CD4-positive, alpha-beta T cell treated with Interleukin-4 for 1 hour (primary cell): ENCODE measurements at places on chromosomes 6 and 20.
A peak's percentile ranks its signal among the peaks of the same experiment; 100 is the strongest.

- DNase-seq = no peak
Observed at GRCh38 chr20:54474866-54475265, 527 bp upstream of the DOK5 start.

- DNase-seq = no peak
Observed at GRCh38 chr6:106051226-106051625, 34.9 kb upstream of the PRDM1 start.

- no peak for DNase-seq
Observed at GRCh38 chr20:23027721-23028120, 7.4 kb upstream of the SSTR4 start.

DNA sequence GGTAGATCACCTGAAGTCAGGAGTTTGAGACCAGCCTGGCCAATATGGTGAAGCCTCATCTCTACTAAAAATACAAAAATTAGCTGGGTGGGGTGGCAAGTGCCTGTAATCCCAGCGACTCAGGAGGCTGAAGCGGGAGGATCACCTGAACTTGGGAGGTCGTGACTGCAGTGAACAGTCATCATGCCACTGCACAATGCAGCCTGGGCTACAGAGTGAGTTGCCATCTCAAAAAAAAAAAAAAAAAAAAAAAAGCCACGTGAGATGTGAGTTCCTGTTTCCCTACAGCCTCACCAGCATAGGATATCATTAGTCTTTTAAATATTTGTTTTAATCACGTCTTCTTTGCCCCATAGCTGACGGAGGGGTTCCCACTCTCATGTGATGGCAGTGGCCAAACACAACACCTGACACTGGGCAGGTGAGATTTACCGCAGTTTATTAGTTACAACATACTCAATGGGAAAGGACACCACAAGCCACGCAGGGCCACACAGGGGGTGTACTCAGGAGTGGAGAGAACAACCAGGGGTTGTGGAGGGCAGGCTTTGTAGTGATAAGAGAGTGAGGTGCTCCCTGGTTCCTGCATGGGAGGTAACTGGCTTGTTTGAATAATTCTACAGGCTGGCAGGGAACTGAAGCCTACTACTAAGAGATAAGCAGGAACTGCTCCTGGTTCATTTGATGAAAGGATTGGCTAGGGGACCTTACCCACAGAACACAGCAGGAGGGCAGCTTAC lies 4.6 kb upstream of the LZTS3 start:
- DNase-seq = no peak

DNA sequence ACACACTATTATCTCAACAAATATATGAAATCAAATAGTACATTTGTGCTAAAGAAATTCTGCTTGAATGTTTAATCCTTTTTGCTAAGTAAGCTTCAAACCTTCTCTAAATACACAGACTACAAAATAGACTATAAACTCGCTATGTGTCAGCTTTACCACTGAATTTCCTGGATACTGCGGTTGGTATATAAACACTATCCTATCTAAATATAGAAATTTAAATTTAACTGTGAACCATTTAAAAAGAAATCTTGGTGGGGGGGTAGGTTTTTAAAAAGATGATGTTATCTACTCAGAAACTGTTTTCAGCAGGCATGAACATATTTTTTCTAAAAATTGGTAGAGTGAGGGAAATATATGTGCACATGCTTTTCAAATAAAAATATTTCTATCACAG lies 306.5 kb upstream of the RUNX2 start:
- DNase-seq = peak; percentile 70

DNA sequence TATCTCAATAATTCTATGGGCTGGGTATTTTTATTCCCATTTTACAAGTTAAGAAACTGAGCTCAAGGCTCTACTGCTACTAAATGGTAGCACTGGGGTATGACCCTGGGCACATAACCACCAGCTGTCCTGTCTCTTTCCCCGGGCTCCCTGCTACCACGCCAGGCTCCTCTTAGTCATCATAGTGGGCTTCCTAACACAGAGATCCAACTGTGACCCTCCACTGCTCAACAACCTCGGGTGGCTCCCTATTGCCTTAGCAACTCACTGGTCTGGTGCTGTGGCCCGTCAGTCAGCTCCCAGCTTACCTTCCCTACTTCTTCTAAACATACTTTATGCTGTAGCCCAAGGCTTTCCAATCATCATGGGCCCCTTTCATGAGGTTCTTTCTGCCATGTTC lies 4.5 kb downstream of the KIAA1755 start:
- no peak for DNase-seq

- DNase-seq = no peak
Observed at GRCh38 chr6:25389471-25389870, 110.3 kb downstream of the CARMIL1 start.

- no peak for DNase-seq
Observed at GRCh38 chr20:19887556-19888268, 129.4 kb upstream of the NAA20 start.

- DNase-seq = peak; percentile 82
Observed at GRCh38 chr20:653110-653589, at the start of gene SRXN1. Gene SRXN1, minus strand, starts transcription at chr20:653200. Its CDS starts 15 bp downstream, at chr20:653185.

DNA sequence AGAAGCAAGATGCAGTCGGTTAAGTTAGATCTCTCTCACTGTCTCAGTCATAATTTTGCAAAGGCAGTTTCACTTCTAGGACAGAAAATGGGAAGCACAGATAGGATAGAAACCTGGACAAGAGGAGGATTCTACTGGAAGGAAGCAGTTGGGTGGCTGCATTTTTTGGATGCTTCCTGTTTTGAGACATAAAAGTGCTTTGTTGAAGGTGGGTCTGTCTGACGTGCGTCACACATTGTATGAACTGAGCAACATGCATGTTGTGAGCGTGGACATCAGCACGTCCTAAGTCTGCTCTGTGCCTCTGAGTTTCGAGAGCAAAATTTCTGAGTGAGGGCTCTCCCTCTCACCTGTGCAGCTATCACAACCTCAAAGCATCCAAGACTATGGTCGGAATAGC lies 68.7 kb upstream of the SNX9 start:
- no peak for DNase-seq

- DNase-seq = peak; percentile 66
Observed at GRCh38 chr6:166957087-166957804, 896 bp upstream of the RNASET2 start.

DNA sequence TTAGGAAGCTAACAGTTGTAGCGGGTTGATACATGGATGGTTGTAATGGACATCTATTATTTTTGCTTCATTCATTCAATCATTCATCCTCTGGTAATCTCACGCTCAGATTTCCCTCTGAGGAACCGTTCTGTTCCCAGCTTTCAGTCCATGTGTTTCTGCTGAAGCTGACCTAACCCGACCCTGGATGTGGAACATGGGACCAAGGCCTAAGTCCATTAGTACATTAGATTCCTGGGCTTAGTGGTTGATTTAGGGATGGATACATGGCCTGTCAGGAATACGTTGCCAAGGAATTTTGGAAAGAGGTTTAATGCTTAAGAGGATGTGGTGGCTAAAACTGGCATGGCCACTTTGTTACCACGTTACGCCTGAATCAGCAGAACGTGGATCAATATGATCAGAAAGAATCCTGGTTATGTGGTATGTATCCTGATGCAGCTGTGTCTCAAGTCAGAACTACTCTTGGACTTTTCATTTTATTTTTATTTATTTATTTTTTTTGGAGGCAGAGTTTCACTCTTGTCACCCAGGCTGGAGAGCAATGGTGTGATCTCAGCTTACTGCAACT lies 4.1 kb upstream of the DHX35 start:
- DNase-seq = no peak

DNA sequence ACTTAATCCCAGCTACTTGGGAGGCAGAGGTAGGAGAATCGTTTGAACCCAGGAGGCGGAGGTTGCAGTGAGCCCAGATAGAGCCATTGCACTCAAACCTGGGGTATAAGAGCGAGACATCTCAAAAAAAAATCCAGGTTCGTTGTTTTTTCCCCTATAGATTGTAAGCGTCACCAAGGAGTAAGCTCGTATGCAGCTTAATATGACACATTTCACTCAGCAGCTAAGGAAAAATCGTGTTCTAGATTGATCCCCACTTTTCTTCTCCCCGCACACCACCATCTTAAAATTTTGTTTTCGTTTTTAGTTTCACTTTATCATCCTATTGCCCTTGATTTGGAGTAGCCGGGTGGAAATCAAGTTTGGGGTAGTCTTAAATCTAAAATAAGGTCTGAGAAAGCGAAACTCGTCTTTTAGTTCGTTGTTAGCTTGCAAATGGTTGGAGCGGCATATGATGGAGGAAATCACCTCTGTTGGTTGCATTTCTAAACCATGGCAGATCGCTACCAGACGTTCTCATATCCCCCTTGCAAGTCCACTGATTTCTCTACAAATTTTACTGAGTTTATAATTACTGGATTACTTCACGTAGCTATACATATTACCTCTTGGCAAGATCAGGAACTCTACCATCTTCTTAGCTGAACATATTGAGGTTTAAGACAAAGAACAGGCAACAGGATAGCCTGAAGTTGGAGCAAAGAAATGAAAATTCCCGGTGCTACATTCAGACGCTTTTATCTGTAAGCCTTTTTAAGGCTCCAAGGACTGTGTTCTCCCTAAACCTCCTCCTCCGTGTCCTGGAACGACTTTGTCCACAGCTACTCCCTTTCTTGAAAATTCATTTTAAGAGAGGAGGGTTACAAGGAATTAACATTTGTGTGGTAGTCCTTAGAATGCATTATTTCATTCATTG lies 91.1 kb upstream of the BTN3A2 start:
- peak; percentile 33 for DNase-seq

GRCh38 chr6:110523451-110524021 lies 47.1 kb upstream of the SLC22A16 start:
- no peak for DNase-seq

DNA sequence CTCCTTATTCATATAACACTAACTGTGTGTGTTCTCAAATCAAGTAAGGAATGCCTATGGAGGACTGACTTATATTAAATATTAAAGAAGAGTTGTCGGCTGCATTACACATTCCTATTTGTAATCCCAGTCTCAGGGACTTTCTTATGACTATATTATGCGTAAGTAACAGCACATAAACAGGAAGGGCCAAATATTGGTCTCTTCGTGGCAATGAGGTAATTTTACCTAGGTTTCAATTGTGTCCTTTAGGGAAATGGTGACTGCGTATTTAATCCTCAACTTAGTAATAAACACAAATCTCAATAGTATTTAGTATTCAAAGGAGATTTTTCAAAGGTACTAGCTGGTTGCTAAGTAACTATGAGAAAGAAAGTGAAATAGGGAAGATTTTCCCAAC lies 22.8 kb upstream of the EPM2A start:
- DNase-seq = no peak

- DNase-seq = no peak
Observed at GRCh38 chr20:53491462-53491861, 102.2 kb downstream of the ZNF217 start.

DNA sequence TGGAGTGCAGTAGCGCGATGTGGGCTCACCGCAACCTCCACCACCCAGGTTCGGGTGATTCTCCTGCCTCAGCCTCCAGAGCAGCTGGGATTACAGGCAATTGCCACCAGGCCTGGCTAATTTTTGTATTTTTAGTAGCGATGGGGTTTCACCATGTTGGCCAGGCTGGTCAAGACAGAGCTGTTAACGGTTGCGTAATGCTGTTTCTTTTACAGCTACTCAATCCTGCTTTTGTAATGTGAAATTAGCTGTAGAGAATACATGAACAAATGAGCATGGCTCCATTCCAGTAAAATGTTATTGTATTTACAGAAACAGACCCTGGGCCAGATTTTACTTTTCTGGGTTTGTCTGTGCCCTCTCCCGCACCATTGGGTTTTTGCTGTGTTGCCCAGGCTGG lies 1.9 kb downstream of the PNLDC1 start:
- DNase-seq = no peak
